T follicular helper cell (primary cell): ENCODE measurements at places on chromosomes 11 and 22.
A peak's percentile ranks its signal among the peaks of the same experiment; 100 is the strongest.

DNA sequence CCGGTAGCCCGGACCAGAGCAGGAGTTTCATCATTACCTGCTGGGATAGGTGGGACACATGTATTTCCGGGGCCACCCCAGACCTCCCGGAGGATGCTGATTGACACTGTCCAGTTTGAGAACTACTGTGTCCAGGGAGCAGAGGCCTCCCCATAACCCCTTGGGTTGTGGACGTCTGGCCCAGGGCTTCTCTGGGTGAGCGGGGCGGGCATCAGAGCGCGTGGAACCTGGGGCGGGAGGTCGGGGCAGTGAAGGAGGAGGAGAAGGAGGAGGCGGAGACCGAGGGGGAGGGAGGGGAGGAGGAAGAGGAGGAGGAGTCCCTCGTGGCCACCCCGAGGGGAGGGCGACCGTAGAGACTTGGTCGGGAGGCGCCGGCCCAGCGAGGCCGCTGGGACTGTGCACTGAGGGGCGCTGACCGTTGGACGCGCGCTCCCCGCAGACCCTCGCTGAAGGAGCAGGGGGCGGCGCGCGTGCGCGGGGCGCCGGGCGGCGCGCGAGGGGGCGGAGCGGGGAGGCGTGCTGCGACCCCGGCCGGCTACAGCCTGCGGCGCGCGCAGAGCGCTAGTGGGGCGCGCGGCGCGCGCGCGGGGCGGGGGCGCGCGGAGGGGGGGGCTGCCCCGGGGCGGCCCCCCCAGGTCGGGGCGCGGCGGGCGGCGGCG is at the start of gene GRK3:
Gene GRK3 (plus strand): TSS at position 356 of the 659 bp plus-strand sequence. CDS start 366 bp downstream, outside the sequence.
- DNase-seq, result peak; percentile 3

DNA sequence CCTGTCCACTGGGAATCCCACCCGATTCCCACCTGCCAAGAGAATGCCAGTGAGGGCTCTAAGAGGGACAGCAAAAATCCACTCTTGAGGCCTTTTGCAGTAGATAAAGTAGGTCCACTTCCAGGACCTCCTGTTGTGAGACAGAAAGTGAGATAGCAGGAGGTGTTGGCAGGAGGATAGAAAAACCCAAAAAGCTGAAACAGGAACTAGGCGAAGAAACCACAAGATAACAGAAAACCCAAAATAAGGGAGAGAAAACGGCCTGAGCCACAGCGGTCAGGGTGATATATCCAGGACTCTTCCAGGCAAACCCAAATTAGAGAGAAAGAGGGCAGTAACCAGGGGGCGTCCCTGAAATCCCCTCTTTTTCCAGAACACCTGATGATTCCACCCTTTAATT is 79.7 kb upstream of the LINC01488 start:
- DNase-seq, result no peak

GRCh38 chr11:94895451-94895850 is 77.9 kb downstream of the CWC15 start:
- DNase-seq, result no peak

- no peak for DNase-seq
These were observed 21.8 kb upstream of the UPK3A start for GRCh38 chr22:45262931-45263462.

- DNase-seq, result no peak
These were observed 11.3 kb upstream of the GDPD5 start for GRCh38 chr11:75536786-75537641.

DNA sequence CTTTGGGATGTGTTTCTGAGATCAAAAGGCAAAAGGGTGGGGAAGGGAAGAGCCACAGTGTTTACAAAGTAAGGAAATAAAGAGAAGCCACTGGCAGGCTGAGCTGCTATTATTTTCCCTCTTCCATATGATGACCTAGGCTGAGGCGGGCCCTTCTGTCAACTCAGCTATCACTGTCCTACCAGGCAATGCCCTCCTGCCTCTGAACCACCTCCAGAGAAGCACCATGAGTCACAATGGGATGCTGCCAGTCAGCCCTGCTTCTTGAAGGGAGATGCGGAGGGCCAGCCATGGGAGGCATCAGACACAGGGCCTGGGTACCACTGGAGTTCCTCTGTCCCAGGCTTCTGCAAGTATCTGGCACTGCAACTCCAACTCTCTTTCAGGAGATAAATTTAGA is 107.9 kb upstream of the BID start:
- DNase-seq, result no peak

DNA sequence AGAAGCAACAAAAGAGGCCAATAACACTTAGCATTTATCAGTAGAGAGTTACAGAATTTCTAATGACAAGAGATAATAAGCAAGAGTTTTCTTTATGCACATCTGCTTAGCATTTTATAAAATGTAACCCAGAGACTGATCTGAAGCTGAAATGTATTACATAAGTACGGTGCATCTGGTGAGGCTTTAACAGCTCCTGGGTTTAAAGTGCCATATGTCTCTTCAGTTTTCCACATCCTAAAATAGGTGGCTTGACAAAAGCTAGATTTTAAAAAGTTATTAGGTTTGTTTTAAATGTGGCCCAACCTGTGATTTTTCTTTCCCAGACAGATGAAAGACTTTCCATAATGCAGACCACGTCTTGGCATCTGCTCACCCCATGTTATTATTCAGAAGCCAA is 620.7 kb upstream of the ARHGAP42 start:
- no peak for DNase-seq

- no peak for DNase-seq
These were observed 86.3 kb upstream of the BLID start for GRCh38 chr11:122202161-122202950.

DNA sequence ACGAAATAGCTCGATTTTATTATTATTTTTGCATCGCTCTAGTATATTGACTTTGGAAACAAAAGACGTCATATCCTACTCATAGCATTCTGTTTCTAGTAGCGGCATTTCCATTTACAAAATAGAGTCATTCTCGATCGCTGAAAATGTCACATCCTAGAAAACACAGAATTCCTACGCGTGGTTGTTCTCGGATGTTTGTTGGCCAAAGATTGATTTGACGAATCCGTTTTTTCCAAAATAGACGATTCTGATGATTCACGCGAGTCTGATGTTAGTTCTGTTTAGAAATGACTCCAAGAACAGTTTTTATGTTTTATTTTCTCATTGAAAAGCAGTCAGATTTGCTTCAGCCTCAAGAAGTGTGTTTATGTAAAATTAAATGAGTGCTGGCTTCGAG is 47.6 kb downstream of the SMIM38 start:
- no peak for DNase-seq

DNA sequence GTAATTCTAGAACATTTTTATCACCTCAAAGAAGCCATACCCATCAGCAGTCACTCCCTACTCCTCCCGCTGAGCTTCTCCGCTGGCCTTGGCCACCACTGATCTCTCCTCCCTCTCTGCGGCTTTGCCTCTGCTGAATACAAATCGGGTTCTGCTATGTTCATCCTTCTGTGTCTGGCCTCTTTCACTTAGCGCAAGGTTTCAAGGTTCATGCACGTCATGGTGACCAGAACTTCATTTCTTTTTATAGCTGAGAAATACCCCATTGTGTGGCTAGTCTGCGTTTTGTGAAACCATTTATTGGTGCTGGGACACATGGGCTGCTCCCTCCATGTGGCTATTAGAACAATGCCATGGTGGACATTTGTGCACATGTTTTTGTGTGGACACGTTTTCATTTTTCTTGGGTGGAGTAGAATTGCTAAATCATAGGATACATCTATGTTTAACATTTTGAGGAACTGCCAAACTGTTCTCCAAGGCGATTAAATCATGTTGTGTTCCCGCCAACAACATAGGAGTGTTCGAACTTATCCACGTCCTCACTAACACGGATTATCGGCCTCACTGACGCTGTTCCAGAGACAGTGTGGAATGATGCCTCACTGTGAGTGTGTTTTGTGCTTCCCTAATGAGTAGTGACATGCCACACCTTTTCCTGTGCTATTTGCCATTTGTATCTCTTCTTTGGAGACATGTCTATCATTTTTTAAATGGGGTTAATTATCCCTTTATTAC is 24.2 kb upstream of the KRTAP5-6 start:
- no peak for DNase-seq

- no peak for DNase-seq
These were observed 90.9 kb upstream of the LINC01488 start for GRCh38 chr11:69390561-69390960.

DNA sequence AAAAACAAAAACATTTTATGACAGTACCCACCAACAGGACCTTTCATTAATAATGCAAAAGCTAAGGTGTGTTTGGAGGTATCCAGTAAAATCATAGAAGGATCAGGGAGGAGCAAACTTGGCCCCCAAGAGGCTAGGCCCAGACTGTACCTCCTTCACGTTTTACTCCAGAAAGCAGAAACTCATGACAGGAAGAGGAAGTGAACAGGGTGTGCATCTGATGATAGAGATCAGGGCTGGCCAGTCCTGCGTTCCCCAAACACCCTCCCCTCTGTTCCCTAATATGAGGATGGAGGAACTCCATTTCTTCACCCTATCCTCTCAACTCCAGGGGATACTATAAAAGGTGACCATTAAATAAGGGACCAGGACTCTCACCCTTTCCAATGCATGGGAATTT is 10.2 kb upstream of the MS4A12 start:
- DNase-seq, result no peak

- DNase-seq, result no peak
These were observed 39.8 kb downstream of the SYN3 start for GRCh38 chr22:33018232-33018864.

DNA sequence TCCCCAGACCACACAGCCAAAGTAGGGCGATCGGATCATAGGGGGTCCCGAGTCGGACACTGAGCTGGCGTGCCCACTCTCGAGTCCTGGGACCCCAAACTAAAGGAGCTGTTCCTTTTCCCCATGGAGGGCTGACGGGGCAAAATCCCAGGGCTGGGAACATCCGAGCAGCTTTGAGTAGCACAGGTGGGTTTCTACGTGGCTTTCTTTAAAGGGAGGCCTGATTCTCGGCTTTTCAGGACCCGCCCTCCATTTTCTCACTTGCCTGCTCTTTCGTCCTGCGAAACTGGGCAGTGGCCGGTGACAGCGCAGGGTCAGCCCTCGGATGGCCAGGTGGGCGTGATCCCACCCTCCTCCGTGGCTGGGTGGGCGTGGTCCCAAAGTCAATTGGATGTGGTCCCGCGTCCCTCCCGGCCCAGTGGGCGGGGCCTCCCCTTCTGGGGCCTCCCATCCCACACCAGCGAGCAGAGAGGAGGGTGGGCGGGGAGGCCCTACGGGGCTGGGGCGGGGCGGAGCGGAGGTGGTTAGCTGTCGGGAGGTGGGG is 17.5 kb upstream of the TXNRD2 start:
- no peak for DNase-seq

DNA sequence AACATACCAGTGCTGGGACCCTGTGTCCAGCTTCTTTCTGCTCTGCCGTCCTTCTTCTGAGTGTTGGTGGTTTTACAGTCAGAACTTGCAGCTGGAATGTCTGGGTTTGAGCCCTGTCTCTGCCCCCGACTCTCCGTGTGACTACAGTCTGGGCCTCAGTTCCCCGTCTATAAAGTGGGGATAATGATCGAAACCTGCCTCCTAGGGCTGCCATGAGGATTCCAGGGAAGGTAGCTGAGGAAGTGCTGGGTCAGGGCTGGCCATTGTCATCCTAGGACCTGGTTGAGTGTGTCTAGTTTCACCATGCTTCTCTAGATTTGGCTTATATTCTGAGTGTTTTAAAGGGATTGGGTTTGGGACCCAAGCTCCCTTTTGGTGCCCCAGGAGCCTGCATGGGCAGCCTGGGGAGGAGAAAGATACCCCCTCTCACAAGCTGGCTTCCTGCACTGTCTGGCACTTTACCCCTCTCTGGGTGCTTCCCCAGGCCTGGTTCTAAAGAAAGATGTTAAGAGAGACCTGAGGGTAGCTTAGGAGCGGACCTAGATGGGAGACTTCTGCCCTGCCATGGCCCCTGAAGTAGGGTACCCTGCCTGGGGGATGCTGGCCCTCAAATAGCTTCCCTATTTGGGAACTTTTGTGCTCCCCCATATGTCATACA is 49.9 kb downstream of the TSPAN18 start:
- DNase-seq, result no peak

DNA sequence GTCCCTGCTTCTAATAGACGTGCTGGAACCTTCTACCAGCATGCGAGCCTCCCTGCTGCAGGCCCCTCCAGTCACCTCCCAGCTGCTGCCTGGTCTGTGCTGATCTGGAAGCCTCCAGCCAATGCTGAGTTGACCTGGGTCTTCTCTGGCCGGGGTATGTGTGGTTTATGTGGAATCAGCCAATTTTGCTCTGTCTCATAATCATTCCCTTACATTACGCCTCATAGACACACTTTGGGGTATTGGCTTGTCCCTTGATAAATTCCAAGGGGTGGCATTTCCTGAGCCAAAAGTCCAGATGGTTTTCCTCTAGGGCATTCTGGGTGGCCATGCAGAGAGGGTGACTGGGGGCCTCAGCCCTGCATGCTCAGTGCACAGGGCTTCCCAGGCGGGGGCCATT is 8.3 kb upstream of the KMT5B start:
- DNase-seq, result no peak

DNA sequence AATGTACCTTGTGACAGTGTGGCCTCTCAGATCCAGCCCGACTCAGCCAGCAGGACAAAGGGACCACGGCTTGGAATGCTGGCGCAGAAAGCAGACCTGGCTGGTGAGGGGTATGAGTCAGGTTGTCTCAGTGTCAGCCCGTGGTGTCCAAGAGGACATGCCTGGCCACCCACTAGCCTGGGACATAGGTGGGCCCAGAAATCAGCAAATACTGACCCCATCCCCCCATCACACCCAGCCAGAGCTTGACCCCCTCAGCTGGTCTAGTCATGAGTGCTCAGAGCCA is 4.5 kb downstream of the BANF1 start:
- DNase-seq, result no peak

- DNase-seq, result no peak
These were observed 58.6 kb downstream of the HIPK3 start for GRCh38 chr11:33315822-33316221.

GRCh38 chr11:58927393-58928106 is 11.7 kb upstream of the GLYATL1 start:
- peak; percentile 5 for DNase-seq

- DNase-seq, result no peak
These were observed 3.8 kb downstream of the TIMM8B start for GRCh38 chr11:112082729-112083128.

DNA sequence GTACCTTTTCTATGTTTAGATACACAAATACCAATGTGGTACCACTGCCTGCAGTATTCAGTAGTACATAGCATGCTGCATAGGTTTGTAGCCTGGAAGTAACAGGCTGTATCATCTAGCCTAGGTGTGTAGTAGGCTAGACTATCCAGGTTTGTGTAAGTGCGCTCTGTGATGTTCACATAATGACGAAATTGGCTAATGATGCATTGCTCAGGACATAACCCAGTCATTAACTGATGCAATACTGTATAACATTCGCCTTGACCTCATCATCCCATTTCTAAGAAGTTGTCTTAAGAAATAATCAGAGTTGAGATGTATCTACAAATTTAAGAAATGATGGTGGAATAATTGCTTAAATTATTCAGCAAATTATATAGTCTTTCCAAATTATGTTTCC is 116.0 kb upstream of the TIMP3 start:
- DNase-seq, result no peak

DNA sequence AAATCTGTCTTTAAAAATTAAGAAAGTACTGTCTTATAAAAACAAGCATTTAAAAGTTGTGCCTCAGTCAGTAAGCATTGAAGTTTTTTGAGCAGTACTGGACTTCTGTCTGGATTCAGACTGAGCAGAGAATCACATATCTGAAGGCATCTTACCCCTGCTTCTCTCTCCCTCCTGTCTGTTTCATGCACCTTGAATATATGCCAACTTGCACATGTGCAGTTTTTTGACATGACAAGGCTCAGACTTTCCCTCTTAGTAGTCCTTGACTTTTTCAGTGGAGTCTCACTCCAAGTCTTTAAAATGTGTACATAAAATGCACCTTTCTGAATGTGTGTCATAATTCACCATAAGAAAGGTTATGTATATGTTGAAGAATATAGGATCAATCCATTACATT is 19.8 kb downstream of the SPECC1L start:
- DNase-seq, result no peak
